ENCODE measurements at places on chromosomes 1 and 21.

GRCh38 chr1:75426688-75427087 is 184.2 kb downstream of the SLC44A5 start:
- no peak for DNase-seq

GRCh38 chr21:35232545-35233176 is 183.6 kb upstream of the RUNX1 start:
- no peak for DNase-seq

DNA sequence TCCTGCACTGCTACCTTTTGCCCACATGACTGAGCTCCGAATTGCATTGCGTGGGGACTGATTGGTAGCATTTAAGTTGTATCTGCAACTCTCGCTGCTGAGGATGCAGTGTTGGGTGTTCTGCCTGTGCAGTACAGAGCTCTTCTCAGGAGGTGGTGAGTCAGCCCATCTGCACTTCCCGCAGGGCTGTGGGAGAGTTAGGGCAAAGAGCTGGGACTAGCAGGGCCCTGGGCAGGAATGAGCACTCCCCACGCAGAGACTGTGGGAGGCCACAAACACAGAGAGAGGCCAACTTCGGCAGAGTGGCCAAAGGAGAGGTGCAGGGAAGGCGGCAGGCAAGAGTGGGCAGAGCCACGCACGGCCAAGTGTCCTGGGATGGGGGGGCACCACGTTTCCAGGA is 244.7 kb downstream of the SIPA1L2 start:
- DNase-seq = no peak

- peak; percentile 30 for DNase-seq
Observed at GRCh38 chr1:25917996-25918395, 11.8 kb upstream of the STMN1 start.

DNA sequence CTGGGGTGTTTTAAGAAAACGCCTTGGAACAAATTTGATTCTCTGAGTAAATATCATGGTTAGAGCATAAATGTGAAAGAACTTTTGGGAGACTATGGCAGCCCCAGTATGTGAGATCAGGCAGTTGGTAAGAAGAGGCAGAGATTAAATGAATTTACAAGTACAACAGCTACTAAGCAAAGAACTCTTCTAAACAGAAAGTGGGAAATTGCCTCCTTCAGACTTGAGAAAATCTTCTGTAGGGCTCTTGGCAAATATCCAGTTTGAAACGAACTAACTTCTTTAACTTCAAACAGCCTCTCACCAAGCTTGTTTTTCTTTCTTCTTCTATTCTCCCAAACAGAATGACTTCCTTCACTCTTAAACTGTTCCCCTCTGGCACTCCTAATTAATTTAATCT is 337.7 kb downstream of the SIPA1L2 start:
- DNase-seq = no peak
